NCI-H2227 treated with DMSO at 0.1 percent for 48 hours (cell line): ENCODE measurements at places on chromosomes 13 and 19.

- DNase-seq, result no peak
Observed at GRCh38 chr19:33393286-33394005, 19.9 kb downstream of the CEBPG start.

- DNase-seq, result no peak
Observed at GRCh38 chr13:78604782-78605611, 1.6 kb upstream of the POU4F1 start.

DNA sequence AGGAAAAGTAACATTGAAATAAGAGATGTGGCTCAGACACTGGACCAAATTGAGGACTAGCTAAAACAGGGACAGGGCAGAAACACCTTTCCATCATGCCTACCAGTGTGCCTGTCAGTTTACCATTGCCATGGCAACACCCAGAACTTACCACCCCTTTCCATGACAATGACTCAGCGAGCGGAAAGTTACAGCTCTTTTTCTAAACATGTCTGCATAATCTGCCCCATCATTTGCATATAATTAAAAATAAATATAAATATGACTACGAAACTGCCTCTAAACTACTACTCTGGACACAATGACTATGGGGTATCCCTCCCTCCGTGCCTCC lies 96.0 kb downstream of the UBL3 start:
- no peak for DNase-seq

DNA sequence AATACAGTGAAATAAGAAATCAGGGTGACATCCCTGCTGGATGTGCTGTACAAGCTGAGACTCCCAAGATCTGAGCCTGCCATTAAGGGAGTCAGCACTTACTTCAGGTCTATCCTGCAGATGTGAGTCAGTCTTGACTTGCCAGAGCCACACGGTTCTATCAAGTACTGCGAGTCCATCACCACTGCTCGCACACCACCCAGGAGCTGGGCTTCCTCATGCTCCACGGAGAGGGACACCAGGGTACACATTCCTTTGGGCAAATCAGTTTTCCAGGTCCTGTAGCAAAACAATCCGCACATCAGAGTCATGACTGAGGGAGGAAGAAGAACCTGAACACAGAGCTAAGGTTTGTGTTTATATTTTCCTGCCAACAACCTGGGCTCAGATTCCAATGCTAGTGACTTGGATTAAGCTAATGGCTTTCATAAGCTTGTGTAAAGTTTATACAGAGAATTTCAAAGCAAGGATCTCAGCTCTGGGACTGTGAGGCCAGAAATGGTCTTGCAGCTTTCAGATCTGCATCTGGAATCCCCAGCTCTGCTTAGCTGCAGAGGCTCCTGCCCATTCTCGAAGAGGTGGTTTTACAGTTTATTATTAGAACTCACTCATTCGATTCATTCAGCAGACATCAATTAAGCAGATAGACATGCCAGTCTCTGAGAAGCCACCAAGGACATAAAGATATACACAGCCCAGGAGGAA lies 90.6 kb downstream of the KL start:
- no peak for DNase-seq

DNA sequence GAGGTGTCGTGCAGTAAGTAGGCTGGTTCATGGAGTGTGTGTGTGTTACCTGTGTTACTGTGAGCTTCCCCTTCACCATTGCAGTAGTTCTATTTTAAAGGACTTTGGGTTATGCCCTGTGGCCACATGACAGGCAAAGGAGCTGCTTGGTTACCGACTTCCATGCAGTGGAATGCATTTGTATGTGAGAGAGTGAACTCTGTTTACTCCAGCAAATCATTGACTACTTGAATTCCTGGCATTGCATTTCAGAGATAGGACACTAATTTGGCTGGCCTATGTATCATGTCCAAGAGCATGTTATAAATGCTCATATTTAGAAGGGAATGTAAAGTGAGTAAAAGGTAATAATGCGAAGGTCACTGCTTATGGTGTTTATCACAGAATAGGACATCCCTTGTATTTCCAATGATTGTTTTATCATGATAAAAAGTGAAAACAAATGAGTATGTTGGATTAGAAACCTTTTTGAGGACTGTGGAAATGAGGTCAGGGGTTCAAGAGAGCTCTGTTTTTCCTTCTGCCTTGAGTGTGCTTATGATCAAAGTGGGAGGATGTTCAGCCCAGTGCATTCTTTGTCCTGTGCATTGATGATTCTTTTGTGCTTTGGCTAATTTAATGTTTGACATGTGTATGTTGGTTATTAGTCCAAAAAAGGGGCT lies 156.5 kb downstream of the LMO7 start:
- DNase-seq, result no peak

- DNase-seq, result no peak
Observed at GRCh38 chr13:102944821-102945220, 99.0 kb downstream of the ERCC5 start.

DNA sequence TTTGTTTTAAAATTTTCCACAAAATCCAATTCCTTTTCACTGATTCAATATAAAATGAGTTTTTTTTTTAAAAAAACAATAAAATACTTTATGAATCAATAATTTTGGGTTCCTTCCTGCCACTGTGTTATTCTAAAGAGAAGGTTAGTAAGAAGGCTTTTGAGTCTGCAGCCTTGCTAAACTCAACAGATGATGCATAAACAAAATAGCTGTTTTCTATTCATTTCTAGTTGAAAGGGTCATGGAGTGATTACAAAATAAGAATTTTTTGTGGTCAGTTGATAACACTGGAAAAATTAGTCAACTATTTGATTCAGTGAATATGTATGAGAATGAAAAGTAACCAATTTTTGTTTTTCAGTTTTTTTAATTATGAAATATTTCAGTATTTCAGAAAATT lies 169.9 kb downstream of the VWA8 start:
- DNase-seq, result no peak

DNA sequence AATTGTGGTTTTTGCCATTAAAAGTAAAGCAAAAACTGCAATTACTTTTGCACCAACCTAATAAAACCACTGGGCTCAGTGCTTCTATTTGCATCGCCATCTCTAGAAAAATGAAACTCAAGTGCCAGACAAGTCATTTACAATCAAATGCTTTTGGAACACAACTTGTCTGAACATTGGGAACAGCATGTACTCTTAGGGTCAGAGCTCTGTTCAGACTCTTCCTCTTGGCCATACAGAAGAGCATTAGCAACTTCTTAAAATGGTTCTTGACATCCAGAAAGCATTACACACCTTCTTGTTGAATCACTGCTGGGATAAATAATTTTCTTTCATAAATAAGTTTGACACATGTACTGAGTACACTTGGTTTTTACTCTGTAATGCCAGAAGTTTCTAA lies 272.5 kb downstream of the DCLK1 start:
- no peak for DNase-seq

DNA sequence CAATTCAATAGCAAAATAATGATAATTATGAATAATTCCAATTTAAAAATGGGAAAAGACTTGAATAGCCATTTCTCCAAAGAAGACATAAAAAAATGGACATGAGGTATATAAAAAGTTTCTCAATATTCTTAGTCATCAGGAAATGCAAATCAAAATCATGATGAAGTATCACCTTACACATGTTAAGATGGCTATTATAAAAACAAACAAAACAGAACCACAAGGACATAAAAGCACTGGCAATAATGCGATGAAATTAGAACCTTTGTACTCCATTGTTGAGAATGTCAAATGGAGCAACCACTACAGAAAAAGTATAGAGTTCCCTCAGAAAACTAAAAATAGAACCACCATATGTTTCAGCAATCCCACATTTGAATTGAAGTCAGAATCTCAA lies 1186.1 kb downstream of the SLITRK5 start:
- no peak for DNase-seq

- DNase-seq, result no peak
Observed at GRCh38 chr13:102191951-102192502, 209.8 kb downstream of the FGF14 start.

DNA sequence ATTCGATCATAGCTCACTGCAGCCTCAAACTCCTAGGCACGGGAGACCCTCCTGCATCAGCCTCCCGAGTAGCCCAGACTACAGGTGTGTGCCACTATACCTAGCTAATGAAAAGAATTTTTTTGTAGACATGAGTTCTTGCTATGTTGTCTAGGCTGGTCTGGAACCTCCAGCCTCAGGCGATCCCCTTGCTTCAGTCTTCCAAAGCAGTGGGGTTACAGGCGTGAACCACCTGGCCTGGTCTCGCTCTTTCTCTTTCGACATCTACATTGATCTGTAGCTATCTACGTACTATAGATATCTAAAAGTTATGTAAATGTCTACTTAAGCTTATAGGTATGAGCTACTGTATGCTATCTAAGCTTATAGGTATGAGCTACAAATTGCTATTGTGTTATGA lies 32.4 kb downstream of the NUMBL start:
- no peak for DNase-seq

- no peak for DNase-seq
Observed at GRCh38 chr19:34274284-34274826, 20.0 kb downstream of the GARRE1 start.

DNA sequence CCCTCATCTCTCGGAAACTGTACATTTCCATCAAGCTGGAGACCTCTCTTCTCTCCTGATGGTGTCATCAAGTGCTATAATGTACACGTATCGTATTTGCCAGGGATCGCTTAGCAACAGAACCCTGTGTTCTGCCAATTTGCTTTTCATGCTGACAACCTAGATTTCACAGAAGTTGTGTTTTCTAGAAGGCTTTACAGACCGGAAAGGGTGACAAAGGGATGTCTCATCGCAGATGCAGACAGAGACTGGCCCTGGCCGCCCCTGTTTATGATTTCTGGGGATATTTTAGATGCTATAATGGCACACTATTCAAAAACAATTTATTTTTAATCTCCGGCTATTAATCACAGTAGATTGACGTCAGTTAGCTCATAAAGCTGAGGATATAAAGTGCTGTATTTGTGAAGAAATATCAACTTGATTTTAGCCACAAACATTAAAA lies 291.4 kb downstream of the IRS2 start:
- no peak for DNase-seq

DNA sequence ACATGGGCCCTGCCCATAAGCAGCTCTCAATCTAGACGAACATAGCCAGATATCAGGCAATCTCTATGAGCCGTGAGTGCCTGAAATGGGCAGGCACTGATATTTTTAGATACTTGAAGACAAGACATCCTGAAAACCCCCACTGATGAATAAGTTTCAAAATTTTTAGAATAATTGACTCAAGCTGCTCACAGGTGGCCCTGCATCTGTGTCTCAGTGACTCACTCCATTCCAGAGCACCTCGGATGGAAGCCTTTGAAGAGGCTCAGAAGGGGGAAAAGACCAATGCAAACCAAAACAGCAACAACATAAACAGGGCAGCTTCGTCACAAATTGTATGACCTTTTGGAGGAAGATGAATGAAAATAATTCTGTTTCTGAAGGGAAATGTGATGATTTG lies 42.8 kb upstream of the SLC46A3 start:
- no peak for DNase-seq

DNA sequence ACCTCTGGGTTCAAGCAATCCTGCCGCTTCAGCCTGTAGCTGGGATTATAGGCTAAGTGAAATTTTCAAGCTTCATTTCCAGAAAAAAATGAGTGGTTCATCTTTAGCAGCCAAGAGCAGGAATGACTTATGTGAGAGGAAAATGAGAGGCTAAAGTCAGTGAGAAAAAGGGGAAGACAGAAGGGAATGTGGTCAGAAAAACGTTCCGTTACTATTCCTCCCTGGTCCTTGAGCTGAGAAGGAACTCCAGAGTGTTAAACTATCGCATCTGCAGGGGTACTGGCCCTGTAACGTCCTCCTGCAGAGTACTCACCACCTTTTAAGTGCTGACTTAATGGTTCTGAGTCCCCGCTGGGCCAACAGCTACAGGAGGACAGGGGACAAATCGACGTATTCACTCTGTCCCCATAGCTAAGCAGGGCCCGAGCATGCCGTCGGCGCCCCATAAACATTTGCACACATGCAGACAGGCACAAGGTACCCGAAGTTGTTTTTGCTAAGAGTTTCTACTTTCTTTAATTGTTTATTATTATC lies 88.1 kb downstream of the FLT1 start:
- DNase-seq, result no peak

DNA sequence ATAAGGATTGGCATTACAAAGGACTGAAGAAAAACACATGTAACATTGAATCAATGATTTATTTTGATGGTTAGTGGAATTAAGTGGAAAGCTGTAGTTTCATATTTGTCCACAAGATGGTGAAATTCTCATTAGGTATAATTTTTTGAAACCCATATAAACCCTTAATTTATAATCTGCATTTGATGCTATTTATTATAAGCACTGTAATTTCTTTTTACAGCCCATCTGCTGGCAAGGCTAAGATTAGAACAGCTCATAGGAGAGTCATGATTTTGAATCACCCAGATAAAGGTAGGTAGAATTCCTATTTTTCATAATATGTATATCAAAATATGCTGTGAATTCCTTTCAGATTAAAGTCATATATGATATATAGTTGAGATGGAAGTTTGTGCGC lies 62.2 kb downstream of the DNAJC15 start:
- DNase-seq, result no peak

GRCh38 chr19:54477650-54478049 lies 4.6 kb upstream of the CDC42EP5 start:
- no peak for DNase-seq

GRCh38 chr13:101511161-101511560 lies 58.7 kb downstream of the ITGBL1 start:
- DNase-seq, result no peak

DNA sequence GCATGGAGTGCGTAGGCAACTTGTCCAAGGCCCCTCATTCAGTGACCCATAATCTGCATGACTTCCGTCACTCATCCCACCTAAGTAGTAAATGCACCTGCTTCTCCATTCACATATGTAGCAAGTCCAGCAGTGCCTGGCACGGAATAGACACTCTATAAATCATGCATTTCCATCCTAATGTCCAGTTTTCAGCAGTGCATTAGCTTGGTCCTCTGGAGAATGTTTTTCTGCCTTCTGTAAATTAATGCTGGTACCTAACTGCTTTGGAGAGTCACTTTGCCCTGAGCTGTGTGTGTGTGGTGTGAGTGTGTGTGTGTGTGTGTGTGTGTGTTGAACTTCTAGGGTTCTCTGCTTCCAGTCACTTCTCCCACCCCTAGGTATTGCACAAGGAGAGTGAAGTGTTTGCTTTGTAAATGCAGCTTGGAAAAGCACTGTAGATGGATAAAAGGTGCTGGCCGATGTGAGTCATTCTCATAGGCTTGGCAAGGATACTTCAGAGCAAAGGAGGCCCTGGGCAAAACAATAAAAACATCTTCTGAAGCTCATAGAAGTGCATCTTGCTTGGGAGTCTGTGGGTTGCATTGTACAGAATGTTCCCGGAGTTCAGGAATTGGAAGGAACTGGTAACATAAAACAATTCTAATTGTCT lies 181.8 kb downstream of the KATNAL1 start:
- no peak for DNase-seq

GRCh38 chr13:79459906-79460305 lies 21.0 kb upstream of the NDFIP2 start:
- no peak for DNase-seq

- DNase-seq, result no peak
Observed at GRCh38 chr19:48887861-48888612, 10.5 kb downstream of the TULP2 start.

- peak; percentile 48 for DNase-seq
Observed at GRCh38 chr19:4456843-4457653, 546 bp downstream of the UBXN6 start.

DNA sequence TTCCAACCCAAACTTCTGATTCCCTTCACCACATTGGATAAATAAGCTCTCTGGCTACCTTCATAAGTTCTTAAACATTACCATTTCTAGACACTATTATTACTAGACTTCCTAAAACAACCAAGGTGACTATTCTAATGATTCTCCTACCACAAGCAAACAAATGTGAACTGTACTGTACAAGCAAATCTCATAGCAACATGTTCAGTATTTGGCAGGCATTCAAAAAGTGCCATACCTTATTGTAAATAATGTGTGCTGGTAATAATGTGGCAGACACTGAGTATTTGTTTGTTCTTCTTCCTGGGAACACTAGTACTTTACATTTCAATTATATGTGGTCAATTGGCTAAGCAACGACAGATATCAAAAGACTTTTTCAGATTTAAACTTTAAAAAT lies 986.0 kb upstream of the SPRY2 start:
- DNase-seq, result no peak
